Hematopoietic multipotent progenitor cell treated with erythropoietin and hydrocortisone succinate and interleukin-3 and kit ligand, for 15 days (in vitro differentiated cells): ENCODE measurements at places on chromosomes 5 and 9.

DNA sequence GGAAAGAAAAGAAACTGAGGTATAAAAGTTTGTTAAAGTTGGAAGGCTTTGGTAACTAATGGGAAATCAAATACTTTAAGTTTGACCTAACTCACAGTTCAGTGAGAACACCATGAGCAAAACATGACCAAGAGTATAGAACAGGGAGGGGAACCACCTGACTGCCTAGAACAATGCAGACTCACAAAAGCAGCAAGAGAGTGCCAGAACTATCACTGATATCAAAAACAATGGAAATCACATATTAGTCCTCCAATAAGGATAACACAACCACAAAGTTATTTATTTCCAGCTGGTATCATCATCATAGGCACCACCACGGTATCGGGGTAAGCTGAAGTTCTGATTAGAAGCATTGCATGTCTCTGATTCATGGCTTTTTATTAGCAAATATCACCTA lies 77.5 kb downstream of the TRPM6 start:
- DNase-seq, result no peak

GRCh38 chr5:60959156-60959555 lies 14.2 kb downstream of the NDUFAF2 start:
- DNase-seq, result peak; percentile 14

- no peak for DNase-seq
Measured at GRCh38 chr9:86079421-86079831, 19.9 kb downstream of the GOLM1 start.

DNA sequence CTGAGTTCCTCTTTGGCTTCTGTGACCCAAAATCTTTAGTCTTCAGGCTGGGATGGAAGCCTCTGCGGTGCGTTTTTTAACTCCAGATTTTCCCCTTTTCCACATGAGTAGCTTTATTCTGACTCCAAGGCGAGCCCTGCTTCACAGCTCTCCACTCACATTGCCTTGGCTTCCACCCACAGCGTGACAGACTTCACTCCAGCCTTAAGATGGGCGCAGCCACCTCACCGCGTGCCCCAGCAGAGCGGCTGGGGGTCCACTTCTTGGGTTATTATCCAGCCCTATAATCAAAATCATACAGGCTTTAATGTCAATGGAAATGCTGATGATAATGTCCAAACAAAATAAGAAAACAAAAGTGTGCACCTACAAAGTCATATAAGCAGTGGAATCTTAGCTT lies 1.2 kb downstream of the EXOC3 start:
- DNase-seq, result no peak

DNA sequence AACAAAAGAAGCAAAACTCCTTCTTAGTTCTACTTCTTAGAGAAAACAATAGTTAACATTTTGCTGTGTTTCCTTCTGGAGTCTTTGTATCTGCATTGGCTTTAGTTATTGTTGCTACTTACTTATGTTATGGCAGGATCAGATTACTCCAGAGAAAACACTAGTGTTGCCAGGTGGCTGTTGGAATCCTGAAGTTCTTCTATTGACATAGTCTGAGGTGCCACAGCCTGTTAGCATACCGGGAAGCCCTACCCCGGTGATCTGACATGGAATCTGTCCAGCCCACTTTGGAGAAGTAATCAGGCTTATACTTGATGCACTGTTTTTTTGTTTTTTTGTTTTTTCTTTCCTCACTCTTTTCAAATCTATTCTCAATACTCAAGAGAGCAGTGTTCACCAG lies 68.5 kb upstream of the CEP78 start:
- no peak for DNase-seq

- DNase-seq, result no peak
Measured at GRCh38 chr9:125150349-125151245, 7.3 kb upstream of the SCAI start.

DNA sequence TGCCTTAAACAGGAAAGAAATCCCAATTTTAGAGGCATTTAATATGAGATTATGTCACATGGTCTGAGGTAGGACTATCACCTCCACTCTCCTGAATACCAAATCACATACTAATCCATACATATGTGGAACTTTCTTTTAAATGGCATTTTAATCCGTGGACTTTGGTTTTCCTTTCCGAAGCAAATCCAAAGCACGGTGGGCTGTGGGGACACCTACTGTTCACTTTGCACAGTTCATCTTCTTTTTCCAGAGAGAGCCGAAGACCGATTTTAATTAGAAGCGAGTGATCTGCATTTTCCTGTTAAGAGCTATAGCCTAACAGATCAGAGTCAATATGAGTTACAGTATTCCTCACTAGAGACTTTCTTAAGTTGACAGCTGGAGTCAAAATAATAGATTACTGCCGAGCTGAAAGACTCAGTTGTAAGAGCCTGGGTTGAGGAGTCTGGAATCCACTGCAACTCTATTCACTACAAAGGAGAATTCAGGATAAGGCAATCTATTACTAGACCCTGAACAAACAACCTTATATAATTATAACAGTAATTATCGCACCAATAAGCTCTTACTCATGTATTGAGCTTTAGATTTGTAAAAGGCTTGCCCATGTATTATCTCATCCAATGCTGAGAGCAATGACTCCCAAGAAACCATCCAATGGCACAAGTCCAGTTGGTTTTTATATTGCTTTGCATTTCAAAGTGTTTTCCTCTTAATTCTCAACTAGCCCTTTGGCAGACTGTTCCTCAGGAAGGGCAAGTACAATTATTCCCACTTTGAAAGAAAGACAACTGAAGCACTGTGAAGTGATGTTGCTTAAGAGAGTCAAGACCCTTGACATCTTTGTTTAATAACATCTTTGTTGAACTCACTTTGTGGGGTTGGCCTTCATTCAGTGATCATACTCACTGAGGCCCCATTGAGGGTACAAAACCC lies 144.7 kb downstream of the TRPM6 start:
- DNase-seq, result no peak

GRCh38 chr9:30065888-30066287 lies 2318.6 kb upstream of the ACO1 start:
- no peak for DNase-seq

GRCh38 chr9:4048441-4048840 lies 251.4 kb downstream of the GLIS3 start:
- DNase-seq, result no peak

DNA sequence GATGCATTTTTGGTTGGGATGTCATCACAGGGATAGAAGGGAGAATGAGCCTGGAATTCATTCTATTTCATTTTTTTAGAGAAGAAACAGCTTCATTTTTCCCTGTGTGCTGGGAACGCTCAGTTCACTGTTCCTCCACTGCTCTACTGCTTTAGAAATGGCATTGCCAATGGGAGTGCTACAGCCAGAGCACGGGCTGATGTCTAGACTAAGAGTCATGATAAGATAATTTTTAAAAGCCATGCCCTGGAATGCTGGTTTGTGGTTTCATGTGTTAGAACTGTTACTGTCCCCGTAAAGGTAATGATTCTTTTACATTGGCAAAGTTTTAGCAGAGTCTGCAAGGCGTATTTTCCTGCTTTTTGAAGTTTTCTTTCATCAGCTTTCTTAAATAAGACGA lies 119.6 kb downstream of the SEMA6A start:
- DNase-seq, result no peak

GRCh38 chr9:81317939-81318338 lies 371.4 kb downstream of the TLE1 start:
- no peak for DNase-seq

- no peak for DNase-seq
Measured at GRCh38 chr5:13941468-13941867, 3.0 kb downstream of the DNAH5 start.

GRCh38 chr5:124446120-124446519 lies 300.3 kb downstream of the ZNF608 start:
- no peak for DNase-seq
